ENCODE measurements at places on chromosomes 7 and 10.

GRCh38 chr10:120689777-120690529 is 161.2 kb upstream of the WDR11 start:
- no peak for DNase-seq

- no peak for DNase-seq
These were observed 58.3 kb downstream of the CXCL12 start for GRCh38 chr10:44326474-44327030.

GRCh38 chr7:87147500-87147899 is 4.8 kb upstream of the DMTF1 start:
- DNase-seq = no peak

- DNase-seq = no peak
These were observed 138.3 kb upstream of the ADCY1 start for GRCh38 chr7:45435846-45436245.

DNA sequence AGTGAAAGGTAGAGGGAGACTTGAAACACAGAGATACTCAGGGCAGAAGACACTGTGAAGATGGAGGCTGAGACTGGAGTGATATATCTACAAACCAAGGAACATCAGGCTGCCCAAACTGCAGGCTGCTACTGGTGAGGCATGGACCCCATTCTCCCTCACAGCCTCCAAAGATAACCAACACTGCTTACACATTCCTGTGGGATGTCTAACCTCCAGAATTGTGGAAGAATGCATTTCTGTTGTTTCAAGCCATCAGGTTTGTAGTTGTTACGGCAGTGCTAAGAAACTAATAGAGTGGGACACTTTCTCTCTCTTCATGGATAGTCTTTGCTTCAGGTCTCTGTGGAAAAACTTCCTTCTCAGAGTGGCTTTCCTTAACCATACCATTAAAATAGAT is 182.6 kb upstream of the TMEM106B start:
- no peak for DNase-seq

DNA sequence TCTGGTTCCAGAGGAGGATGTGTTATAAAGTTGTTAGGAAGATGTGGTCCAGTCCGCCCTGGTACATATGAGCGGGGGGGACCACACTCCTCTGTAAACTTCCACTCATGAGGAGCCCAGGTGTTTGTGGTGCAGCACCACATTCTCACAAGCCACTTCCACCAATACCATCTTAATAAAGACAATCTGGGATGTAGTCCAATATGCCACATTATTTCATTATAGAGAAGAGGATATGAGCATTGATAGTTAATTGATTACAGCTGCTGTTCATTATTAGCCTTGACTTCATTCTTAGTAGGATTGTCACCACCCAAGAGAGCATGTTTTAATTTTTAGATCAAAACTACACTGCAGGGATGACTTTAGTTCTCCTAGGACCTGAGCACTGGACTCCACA is 40.5 kb downstream of the ERCC6 start:
- DNase-seq = no peak

- no peak for DNase-seq
These were observed 287.6 kb downstream of the SORCS3 start for GRCh38 chr10:104928734-104929133.

- DNase-seq = no peak
These were observed 18.2 kb downstream of the COL13A1 start for GRCh38 chr10:69819716-69820506.

- DNase-seq = no peak
These were observed 291.6 kb upstream of the PODXL start for GRCh38 chr7:131848033-131848432.

- DNase-seq = no peak
These were observed 22.2 kb downstream of the PARD3 start for GRCh38 chr10:34792881-34793280.

GRCh38 chr7:153657182-153657800 is 394.9 kb upstream of the DPP6 start:
- DNase-seq = no peak

DNA sequence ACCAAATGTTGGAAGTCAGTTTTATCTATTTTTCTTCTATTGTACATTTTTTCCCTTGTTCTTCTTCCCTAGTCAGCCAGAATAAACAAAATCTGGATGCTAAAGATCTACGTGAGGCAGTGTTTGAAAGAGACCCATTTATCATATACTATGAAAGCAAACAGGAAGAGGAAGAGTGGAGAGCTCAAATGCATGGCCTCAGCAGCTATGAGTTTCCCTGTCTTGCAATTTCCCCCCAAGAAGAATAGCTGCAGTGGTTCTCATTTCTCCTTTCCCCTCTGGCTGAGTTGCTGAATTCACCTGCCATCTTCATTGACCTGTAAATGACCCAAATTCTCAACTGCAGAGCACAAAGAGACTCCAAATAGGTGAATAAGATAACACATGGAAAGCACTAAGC is 347.1 kb upstream of the NRP1 start:
- DNase-seq = no peak

- no peak for DNase-seq
These were observed 17.0 kb downstream of the CPA4 start for GRCh38 chr7:130309986-130310385.

DNA sequence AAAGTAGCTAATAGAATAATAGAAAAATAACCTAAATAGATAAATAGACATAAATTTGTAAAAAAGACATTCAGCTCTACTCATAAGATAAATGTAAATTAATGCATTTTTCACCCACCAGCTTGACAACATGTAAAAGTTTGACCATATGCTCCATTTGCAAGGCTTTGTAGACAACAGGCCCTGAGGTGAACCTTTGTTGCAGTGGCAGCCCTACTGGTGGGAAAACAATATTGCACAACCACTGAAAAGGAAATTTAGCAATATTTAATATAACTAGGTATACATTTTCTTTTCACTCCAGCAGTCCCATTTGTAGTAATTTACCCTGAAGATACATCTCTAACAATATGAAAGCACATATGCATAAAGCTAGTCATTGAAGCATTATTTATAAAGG is 39.0 kb upstream of the ADRA2A start:
- no peak for DNase-seq

DNA sequence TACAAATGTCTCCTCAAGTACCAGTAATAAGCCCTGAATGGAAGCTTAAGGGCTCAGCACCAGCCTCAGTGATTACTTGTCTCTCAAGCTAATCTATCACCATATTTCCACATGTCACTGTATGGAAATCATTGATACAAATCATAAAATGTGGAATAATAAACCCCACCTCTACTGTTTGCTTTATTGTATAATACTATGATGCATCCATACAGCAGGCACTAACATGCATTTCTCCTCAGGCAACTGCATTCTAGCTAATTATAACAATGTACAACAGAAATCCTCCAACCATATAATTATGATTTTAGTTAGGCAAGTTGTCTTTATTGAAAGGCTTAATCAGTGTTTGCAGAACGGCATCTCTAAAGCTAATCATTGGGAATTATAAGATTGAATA is 26.2 kb downstream of the CRPPA start:
- no peak for DNase-seq

- no peak for DNase-seq
These were observed 149.1 kb upstream of the ADO start for GRCh38 chr10:62655337-62655994.

GRCh38 chr10:28545967-28546644 is 13.2 kb downstream of the WAC start:
- no peak for DNase-seq

DNA sequence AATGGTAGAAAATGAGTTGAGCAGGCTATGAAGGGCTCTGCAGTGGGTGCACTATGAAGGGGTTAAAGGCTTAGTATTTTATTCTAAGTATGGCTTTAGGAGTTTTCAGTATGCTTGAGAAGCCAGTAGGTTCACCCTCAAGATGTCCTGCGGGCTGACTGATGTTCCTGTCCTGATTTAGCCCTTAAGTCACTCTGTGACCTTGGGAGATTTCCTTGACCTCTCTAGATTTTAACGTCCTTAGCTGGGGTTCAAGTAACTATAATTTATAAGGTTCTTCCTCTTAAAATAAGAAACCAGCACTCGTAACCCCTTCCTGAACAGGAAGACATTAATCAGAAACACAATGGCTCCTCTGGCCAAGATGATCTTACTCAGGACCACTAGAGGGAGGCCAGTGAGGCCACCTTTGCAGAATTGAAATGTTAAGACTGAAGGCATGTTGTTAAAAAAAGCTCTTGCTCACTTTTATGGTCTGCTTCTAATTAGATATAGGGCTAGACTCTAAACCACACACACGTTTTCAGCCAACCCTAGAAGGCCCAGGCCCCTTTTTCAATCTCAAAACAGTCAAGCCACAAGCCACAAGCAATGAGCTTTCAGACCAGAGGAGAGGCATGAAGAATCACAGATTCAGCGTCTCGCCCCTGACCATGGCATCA is 41.9 kb downstream of the CDK1 start:
- DNase-seq = no peak

GRCh38 chr7:22301790-22302189 is 55.2 kb downstream of the RAPGEF5 start:
- no peak for DNase-seq

- DNase-seq = no peak
These were observed 87.2 kb downstream of the ABCC2 start for GRCh38 chr10:99869581-99870122.

DNA sequence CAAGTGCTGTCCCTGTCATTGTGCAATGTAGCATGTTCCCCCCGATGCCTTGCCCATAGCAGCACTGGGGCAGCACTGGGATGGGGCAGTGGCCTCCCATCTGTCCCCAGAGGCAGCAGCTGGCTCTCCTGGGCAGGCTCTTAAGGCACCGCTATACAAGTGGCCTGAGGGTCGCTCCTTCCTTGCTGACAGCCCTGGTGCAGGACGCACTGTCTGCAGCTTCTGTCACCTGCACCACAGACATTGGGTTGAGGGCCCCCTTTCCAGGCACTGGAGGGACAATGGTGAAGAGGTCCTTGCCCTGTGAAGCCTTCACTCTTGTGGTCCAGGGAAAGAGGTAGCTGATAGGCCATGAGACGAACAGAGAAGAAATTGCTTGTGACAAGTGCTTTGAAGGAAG is 10.6 kb downstream of the CPSF4 start:
- DNase-seq = no peak

- no peak for DNase-seq
These were observed 62.9 kb upstream of the VKORC1L1 start for GRCh38 chr7:65809982-65810288.

- no peak for DNase-seq
These were observed 36.7 kb downstream of the EGFR start for GRCh38 chr7:55055479-55055878.

DNA sequence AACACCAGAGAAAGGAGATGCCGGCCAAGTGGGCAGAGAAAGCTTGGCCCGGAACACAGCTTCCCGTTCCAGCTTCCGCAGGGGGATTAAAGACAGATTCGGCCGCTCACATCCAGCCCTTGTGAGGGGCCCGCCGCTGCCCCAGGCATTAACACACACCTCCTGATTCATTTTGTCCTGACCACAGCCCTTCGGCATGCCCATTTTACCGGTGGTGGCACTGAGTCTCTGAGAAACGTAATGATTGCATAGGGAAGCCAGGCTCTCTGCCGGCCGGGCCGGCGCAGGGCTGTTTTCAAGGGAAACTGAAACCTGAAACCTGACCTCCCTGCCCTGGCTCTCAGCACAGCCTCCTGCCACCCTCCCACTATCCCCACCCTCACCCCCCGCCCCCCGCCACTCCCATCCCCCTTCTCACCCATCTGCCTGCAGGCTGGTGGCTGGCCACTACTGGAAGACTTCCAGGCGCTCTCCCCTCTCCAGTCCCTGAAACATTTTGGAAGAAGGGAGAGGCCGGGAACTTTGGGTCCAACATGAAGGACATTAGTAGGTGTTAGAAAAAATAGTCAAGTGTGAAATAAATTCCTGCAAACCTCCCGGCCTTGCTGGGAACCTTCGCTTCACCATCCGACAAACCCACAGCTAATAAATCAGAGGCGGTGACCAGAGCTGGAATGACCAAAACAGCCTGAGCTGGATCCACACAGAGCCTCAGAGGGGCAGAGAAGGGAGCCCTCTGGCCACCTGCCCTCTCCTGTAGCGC is 83.5 kb upstream of the CUX1 start:
- no peak for DNase-seq

DNA sequence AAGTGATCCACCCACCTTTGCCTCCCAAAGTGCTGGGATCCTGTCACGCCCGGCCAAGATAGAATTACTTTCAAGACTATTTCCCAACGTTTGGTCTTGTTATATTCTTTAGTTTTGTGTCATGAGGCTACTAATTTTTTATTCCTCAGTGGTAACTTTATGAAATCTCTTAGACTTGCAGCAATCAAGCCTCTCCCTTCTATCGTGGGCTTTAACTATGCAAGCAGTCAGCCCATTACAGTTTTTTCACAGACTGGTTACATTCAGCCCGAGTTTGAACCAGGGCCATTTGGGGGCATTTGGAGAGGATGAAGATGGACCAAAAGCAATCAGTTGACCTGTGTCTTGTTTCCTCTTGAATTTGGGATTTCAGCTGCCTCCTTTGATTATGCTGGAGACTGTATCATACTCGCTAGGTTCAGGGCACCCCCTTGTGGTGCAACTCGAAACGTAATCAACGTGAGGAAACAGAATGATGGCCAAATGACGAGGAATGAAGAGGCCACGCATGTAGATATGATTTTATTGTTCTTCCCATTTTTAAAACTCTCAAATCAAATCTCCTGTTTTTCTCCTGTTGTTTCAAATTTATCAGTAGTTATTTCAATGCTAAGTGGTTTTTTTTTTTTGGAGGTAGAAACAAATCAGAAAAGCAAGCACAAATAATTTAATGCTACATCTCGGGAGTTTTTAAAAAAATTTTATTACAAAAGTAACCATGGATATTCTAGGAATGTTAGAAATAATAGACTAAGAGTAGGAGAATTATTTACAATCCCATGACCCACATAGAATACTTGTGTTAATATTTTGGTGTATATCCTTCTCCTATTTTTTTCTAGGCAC is 151.6 kb downstream of the KIAA1217 start:
- no peak for DNase-seq

DNA sequence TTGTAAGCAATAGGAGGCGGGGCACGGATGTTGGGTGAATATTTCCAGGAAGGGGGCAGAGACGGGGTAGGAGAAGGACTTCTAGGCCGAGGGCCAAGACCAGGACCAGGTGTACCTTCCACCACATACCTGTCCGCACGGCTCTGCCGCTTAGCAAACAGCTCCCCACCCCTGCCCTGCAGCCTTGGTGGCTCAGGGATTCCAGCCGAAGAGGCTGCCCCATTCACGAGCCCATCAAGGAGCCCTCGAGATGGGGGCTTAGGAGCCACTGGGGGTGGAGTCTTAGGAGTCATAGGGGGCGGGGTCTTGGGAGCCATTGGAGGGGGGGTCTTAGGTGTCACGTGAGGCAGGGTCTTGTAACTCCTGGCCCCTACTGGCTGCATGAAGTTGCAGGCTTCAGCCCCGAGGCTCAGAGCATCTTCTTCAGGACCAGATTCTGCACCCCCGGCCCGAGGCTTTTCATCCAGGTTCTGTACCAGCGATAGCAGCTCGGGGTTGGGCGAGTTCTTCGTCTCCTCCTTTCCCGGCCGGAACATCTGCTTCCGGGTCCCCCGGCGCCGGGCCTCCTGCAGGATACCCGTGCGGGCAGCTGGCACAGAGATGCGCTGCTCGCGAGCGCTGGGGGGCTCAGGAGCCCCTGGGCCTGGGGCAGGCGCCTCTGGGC is 6.1 kb upstream of the MYOZ1 start:
- no peak for DNase-seq

GRCh38 chr7:18550574-18550973 is 55.0 kb downstream of the HDAC9 start:
- DNase-seq = no peak

GRCh38 chr10:1977461-1977860 is 240.1 kb upstream of the ADARB2 start:
- DNase-seq = no peak

Measured in activated CD4-positive, CD25-positive, alpha-beta regulatory T cell treated with anti-CD3 and anti-CD28 coated beads, Interleukin-2, amount 50 U/mL, for 16 hours (primary cell).